Epithelial cell of esophagus (primary cell): ENCODE measurements at places on chromosomes 3 and 15.

DNA sequence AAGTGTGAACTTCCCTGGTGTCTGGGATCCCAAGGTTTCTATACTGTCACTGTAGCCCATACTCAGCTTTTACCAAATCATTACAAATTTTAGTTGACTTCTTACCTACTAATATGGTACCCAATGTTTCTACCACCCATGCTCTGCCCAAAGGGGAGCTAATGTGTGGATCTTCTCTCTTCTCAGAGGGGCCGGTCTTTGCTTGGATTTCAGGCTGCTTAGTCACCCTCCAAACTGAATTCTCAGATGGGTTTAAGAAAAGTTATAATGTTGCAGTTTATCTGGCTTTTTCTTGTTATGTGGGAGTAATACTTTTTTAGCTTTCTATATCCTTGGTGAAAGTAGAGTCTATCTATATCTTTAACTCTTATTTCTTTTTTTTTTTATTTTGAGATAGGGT is 67.1 kb upstream of the AKAP13 start:
- no peak for DNase-seq

DNA sequence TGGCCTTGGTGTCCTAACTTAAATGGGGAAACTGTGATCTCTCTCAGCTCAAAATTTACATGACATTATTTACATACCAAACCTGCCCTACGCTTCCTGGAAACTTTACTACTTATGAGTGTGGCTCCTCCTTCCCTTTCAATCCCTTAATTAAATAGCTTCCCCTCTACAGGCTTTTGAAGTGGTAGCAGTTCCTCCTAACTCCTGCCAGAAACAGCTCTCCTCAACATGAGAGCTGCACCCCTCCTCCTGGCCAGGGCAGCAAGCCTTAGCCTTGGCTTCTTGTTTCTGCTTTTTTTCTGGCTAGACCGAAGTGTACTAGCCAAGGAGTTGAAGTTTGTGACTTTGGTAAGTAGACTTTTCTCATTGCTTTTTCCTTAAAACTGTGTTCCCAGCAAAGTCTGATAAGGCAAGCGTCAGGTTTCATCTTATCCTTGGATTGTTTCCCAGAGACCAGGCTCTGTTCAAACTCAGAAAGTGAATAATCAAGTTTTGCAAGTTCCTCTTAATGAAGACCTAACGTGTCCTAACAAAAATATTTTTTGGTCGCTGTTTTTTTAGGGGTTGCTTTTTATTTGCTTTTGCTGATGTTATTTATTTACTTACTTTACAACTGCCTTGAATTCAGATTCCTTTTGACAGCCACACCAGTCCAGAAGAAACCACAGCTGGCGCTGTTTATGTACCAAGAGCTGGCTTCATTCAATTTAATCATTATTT is at the start of gene ACP3:
Gene ACP3, plus strand, starts transcription at position 179 of the 720 bp plus-strand sequence. Its CDS starts 50 bp downstream, at position 229.
- DNase-seq, result peak; percentile 91

DNA sequence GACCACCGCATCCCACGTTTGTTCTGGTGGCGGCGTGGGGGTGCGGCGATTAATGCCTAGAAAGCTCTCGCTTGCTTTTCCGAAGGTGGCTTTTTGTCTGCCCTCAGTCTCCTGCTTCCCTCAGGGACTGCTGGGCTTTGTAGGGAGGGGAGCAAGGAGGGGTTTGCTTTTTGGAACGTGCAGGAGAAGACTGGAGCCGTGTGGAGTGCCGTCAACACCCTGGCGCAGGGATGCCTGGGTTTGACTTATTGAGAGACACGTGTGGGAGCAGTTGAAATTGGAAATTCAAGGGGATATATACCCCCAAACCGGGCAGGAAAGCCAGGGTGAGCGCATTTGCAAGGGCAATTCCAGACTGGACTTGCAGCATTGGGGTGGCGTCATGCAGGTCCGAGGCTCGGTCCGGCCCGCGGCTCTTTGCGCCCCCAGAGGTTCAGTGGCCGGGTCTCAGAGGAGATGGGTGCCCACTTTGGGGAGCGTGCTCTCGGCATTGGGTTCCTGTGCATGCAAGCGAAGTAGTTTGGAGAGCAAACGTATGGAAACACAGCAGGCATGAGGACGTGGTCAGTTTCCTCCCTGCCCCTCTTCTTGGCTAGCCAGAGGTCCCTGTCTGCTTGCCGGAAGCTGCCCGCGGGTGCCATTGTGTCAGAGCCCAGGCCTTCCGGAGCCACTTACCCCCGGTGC is 2.1 kb downstream of the EPHB1 start:
- no peak for DNase-seq

- DNase-seq, result no peak
Measured at GRCh38 chr3:166488977-166489672, 651.9 kb upstream of the BCHE start.

DNA sequence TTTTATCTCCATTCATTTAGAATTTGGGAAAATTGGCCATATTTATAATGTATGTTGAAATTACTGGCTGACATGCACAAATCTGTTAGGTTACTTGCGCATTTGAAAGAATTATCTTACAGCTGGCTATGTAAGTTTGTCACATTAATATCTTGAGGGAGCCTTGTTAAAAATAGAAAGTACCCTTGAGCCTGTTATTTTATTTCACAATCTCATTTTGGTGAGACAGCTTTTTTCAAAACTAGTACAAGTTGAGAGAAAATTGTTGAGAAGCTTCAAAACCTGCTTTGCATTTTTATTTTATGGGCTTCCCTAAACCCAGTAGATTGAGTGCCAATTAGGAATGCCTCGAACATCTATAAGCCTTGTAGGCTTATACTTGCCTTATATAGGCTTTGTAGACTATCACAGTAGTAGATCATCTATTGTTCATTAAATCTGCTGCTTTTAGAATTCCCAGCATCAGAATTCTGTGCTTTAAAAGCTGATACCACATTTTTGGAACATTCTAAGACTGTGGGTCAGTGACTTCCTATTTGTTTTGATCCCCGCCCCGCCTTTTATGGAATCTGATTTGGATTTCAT is 6.3 kb downstream of the IDH3A start:
- no peak for DNase-seq

GRCh38 chr15:44308889-44309288 is 20.4 kb downstream of the GOLM2 start:
- DNase-seq, result no peak

GRCh38 chr3:15635121-15635661 is 33.6 kb downstream of the BTD start:
- no peak for DNase-seq

DNA sequence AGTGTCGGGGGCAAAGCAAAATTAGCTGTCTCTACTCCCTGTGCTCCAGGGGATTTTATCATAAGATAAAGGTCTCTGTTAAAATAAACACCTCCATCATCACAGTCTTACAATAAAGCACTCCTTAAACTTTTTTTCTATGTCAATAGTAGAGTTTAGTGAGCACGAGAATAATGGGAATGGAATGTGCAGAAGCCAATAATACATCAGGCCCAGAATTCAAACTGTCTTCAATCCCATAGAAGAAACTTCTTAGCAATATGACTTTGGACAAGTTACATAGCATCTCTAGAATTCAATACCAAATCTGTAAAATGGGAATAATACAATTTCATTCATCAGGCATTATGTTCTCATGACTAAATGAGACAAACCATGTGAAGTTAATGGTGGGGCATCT is 49.0 kb upstream of the EPHA3 start:
- DNase-seq, result no peak

DNA sequence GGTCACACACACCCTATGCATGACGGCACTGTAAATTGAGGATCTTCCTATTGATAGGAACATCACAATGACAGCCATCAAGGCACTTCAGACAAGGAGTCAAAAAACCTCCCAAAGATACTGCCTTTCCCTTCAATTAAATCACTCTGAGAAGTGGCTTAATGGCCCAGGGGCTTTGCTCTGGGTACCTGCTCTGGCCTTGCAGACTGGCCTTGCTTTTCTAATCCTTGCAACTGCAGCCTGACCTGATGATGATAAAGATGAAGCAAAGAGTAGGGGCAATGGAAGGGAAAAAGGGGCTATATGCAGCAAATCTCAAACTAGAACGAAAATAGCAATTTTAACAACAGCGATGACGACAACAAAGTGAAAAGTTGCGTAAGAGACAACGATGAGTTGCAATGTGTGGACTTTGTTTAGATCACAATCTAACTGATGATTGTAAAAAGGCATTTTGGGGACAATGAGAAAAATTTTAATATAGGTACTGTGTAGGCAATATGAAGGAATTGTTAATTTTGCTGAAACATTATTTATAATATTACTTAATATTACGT is 14.6 kb downstream of the ADAMTS9 start:
- no peak for DNase-seq

GRCh38 chr3:103365467-103365866 is 930.7 kb downstream of the ZPLD1 start:
- DNase-seq, result no peak

DNA sequence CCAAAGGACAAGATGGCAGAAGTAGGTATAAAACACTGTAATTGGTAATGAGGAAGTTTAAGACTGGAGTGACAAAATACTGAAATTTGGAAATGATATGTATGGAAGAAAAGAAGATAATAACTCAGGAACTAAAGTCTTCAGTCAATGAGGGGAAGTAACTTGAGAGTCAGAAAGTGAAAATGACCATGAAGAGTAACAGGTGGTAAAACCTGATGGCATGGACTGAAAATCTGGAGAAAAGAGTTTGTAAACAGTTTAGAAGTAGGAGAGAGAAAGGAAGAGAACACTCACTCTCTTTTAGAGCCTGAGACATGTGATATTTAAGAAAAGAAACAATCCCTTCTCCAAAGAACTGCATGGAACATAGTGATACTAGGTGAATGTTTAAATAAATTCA is 387.9 kb downstream of the PYDC2 start:
- no peak for DNase-seq

DNA sequence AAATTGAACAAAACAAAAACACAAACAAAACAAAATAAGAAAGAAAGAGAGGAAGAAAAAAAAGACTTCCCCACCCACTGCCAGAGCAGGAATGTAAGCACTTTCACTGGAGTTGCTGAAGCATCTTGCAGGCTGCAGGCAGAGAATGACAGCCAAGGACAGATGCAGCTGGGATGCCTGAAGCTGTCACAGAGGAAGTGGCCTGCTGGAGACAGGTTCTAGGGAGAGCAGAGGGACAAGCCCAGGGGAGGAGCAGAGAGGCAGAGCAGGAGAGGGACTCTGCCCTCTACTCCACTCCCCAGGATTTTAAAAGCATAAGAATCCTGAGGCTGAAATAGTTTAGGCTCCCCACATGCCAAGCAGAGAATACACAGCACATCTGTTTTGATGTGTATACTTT is 326.2 kb downstream of the TUSC7 start:
- no peak for DNase-seq

GRCh38 chr3:107241217-107241616 is 136.0 kb upstream of the CCDC54 start:
- peak; percentile 48 for DNase-seq

- no peak for DNase-seq
Measured at GRCh38 chr3:13518516-13518953, 30.4 kb upstream of the FBLN2 start.

- peak; percentile 93 for DNase-seq
Measured at GRCh38 chr3:127750226-127751031, 71.9 kb downstream of the MGLL start.

DNA sequence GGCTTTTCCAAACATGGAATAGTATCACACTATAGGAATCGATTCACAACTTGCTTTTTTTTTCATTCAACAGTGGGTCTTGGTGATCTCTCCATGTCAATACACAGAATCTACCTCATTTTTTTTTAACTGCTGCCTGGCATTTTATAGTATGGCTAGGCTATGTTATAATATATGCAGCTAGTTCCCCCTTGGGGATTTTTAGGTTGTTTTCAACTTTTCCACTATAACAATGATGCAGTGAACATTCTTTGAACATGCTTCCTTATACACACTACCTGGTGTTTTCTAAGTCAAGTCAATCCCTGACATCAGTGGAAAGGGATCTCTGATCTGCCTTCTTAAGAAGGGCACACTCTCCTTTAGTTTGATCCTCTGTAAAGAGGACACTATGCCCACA is 46.5 kb upstream of the PLXND1 start:
- DNase-seq, result no peak

- peak; percentile 54 for DNase-seq
Measured at GRCh38 chr15:33154351-33155166, 40.0 kb downstream of the FMN1 start.
